Fibroblast of the aortic adventitia (primary cell): ENCODE measurements at places on chromosomes 3 and 15. TPM values are rescaled to one million over a fixed set of nuclear protein-coding genes. Genes with fewer than 3 reads are reported as not detected.

Gene HTR3E
- not detected in 2 replicates for total RNA-seq

Gene PDE12
- total RNA-seq = 10.4 and 21.0 TPM in 2 replicates

Gene RAB7A
- 96.8 and 166 TPM in 2 replicates for total RNA-seq

Gene PGBD4
- 1.6 and 2.2 TPM in 2 replicates for total RNA-seq

DNA sequence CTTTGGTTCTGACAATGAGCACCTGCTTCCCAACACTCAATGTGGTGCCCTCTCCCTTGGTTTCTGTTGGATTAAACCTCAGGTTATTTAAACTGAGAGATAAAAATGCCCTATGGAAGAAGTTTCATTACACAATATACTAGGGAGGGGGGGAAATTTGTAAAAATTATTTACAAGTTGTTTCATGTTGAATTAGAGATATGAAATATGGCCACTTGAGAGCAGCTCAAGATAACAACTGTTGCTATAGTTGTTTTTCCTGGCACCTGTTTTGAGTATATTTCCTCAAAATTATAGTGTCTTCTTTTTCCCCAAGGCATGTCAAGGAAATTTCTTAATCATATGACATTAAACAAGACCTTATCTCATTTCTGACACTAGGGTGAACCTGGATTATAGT is 101.7 kb upstream of the COL6A5 start:
- DNase-seq = no peak

GRCh38 chr15:36940219-36940618 is 160.1 kb downstream of the MEIS2 start:
- no peak for DNase-seq

GRCh38 chr15:83413054-83413719 is 34.0 kb upstream of the SH3GL3 start:
- no peak for DNase-seq

GRCh38 chr3:39184081-39184967 is 8.1 kb downstream of the XIRP1 start:
- no peak for DNase-seq

DNA sequence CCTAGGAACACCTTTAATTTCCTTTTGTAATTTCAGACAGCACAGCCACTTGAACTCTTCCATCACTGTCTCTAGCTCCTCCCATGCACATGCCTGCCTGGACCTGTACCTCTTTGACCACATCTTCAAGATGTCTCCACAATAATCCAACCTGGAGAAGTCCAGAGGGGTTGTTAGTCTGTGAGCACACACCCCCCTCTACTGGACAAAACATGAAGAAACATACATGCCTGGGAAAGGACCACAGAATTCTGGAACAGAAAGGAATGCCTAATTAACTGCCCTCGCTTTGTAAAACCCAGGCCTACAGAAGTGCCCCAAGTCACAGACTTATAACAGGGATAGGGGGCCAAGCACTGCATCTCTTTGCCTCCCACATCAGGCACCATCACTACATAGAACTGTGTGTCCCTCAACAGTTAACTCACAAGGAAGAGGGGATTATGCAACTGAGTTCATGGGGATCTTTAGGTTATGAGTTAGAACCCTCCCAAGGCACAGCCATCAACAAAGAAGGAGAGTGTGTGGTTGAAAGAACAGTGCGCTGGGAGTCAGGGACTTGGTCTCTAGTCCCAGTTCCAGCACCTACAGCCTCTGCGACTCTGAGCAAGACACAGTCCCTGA is 61.7 kb downstream of the FMN1 start:
- DNase-seq = peak; percentile 81

DNA sequence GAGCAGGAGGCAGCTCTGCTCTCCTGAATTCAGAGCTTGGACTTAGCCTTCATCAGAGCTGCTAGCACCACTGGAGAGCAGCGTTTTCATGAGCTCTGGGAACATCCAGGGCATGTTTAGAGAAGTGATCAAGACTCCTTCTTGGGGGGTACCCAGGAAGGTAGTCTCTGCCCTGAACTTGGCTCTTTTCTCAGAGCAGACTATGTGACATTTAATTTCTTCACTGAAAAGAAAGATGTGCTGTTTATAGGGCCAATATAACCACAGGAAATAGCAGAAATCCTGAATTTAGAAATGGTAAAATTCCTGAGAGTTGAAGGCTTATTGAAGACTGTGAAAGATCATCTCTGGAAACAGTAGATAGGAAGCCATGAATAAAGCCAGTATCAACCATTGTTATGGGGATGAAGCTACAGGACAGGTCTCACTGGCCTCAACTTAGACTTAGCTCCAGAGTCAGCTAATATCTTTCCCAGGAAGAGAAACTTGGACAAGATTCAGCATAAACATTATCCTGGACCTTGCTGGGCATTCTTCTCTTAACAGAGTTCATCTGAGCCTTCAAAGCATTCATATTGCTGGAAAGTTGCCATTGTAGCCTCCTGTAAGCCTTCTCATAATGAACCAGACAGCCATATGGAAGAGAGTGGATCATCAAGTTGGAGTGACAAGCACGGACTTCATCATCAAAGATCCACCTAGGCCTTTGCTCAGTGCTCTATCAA is 386.6 kb upstream of the THBS1 start:
- peak; percentile 89 for DNase-seq

DNA sequence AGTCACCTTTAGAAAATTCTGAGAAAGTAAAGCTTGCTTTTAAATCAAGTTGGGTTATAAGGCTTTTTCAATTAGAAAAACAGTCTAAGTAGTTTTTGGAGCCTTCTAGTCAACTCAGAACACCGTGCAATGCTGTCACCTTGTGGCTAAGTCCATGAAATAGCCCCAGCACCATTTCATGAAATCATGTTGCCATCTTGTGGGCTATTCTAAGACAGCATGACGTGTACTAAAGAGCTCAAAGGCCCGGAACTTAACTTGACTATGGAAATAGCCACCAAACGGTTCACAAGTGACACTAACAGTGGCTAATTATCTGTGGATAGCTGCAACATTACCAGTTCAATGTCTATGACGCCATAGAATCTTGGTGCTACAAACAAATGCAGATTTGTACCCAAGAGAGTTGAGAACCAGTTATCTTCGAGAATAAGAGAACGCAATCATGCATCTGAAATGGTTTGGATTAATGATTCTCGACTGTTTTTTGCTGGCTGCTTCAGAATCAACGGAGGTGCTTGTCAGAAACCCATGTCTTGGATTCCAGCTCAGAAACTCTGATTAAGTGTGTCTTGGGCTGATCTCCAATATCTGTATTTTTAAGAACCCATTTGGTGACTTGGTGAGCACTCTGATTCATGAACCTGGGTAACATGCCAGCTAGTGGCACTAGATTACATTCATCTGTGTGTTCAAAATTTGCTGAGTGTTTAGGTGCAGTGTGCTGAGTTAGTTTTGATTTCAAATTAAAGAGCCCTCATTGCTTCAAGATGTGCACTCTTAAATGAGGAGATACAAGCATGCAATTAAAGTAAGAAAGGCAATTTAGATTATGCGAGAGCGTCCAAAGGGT is 111.2 kb upstream of the MCTP2 start:
- DNase-seq = peak; percentile 96

DNA sequence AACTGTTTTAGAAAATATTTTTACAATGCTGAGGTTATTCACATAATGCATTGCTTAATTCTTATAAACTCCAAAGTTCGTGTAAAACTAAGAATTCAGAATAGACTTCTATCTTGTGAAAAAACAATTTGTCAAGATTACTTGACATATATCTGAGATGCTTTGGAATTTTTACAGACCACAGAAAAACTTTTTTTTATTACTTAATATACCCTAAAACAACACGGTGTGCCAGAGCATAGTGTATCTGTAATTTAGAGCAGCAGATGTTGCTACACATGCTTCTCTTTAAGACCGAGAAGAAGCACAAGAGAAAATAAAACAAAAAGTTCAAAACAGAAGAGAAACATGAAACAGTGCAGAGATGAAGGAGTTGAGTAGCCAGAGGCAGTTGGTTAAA is 26.4 kb downstream of the ASB7 start:
- peak; percentile 88 for DNase-seq

DNA sequence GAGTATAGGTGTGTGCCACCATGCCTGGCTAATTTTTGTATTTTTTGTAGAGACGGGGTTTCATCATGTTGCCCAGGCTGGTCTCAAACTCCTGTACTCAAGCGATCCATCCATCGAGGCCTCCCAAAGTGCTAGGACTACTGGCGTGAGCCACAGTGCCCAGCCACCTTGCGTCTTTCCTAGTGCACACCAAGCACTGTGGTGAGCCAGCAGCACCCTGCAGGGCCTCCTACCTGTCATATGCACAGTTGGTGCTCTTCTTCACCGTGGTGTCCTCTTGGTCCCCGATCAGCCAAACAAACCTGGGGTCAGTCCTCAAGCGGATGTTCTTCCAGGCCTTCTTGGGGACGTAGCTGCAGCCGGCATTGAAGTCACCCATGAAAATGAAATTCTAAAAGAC is 13.2 kb downstream of the DNASE1L3 start:
- DNase-seq = no peak

DNA sequence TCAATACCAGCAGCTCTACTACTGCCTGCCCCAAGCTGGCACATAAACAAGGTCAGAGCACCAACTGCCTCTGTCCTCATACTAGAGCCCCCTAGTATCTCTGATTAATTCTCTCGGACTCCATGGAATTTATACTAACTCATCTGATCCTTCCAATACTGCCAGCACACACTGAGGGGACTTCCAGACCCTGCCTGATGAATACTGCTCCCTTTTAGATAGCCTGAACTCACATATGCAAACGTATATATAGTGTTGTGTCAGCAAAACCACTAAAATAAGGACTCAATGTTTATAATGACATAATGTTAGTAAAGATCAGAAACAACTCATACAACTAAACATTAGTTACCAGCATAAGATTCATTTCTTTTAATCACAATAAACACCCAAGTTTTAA is 25.0 kb downstream of the CEP70 start:
- no peak for DNase-seq

DNA sequence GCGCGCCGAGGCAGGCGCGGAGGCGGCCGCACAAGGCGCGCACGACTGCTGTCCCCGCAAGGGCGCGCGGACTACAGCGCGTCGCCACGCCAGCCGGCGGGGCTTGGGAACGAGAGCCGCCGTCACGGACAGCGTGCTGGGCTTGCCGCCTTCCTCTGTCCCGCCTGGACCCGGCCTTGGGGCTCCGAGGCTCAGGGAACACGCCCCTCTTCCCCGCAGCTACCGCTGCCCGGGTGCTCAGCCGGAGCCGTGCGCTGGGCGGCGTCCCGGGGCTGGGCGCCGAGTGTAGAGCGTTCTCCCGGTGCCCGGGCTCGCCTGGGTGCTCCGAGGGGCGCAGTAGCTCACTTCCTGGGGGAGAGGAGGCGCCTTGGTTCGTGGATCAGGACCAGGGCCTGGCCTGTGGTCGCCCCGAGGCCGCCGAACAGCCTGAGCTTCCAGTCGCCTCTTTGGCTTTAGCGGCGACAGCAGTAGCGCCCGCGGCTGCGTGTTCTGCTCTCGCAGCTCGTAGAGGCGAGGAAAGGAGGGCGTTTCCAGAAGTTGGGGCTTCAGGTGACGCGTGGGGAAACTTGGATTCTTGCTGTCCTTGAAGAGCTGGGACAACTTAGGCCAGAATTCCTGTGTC is 226.7 kb upstream of the C2CD4B start:
- peak; percentile 60 for DNase-seq

DNA sequence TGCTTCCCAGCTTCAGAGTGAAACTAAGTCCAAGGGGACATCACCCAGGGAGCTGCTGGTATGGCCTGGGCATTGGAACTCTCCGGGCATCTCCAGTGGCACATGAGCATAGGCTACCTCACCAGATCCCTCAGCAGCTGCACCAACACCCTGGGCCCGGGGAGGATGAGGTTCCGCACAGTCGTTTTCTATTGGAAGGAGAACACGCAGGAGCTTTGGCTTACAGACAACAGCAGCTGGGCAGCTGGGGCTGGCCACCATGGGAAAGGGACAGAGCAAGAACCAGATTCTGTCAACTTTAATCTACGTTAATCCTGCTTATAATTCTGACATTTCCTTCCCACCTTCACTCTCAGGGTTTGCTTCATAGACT is 65.5 kb downstream of the MYO1E start:
- DNase-seq = no peak

DNA sequence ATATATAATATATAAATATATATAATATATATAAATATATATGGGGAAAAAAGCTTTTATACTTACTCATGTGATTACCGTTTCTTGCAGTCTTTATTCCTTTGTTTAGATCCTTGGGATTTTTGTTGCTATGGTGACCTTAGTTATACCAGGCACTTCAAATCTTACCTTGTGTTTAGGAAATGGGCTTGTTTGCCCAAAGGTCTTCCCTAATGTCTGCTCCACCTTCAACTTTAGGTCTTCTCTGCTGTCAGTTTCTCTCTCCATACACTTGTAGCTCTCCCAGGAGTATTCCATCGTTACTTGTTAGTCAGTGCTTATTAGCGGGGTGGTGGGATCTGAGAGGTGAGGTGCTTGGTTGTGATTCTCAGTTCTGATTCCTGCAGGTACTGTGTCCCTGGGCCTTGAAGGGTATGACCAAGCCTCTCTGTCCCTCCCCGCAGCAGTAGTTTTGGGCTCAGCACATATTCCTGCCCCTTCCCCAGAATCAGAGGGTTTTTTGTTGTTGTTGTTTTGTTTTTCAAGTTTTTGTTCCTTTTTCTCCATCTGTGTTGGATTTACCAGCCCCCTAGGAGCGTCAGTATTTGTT is 9.6 kb upstream of the LAMP3 start:
- DNase-seq = no peak

DNA sequence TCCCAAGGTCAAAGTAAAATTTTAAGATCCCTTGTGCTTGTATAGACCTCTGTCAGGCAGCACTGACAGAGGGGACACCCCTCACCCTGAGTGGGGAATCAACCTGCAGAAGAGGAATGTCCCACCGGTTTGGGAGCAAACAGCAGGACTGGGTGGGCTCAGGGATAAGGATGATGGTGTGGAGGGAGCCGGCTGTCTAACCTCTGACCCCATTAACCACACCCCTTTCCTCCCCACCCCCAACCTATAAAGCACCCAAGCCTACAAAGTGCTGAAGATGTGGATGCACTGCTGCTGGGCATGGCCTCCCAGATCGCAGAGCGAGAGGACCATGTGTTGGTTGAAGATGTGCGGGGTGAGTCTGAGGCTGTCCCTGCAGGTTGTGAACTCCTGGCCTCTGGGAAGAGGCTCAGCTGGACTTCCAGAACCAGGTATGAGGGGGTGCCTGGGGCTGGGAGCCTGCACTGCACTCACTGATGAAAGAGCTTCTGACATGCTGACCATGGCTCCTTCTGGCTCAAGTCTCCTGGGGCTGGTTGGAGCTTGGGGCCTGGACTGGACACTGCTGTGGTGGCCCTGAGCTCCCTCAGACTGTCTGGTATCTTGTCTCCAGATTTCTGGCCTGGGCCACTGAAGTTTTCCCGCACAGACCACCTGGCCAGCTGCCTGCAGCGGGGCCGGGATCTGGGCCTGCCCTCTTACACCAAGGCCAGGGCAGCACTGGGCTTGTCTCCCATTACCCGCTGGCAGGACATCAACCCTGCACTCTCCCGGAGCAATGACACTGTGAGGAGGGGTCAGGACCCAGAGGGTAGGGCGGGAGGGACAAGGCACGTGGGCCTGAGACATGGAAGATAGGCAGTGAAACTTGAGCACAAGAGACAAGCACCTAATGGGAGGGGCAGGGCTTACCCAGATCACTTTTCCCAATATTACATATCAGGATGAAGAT is 9.3 kb downstream of the DUOX1 start:
- no peak for DNase-seq

DNA sequence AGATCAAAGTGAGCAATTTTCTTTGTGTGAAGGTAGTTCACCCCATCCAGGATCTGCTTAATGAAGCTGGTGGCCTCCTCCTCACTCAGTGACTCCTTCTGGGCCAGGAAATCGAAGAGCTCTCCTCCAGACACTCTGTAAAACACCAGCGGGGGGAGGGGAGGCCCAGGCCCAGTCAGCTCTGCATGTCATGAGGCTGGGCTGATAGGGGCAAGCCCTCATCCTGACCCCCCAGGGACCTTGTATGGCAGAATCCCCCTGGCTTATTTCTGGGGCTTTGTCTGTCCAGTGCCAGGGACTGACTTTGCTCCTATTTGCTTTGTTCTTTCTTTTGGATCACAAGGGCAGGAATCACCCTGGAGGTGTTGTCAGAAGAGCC is 74.9 kb downstream of the DAPK2 start:
- no peak for DNase-seq
